GM12892 (cell line): ENCODE measurements at places on chromosomes 7 and 10.

DNA sequence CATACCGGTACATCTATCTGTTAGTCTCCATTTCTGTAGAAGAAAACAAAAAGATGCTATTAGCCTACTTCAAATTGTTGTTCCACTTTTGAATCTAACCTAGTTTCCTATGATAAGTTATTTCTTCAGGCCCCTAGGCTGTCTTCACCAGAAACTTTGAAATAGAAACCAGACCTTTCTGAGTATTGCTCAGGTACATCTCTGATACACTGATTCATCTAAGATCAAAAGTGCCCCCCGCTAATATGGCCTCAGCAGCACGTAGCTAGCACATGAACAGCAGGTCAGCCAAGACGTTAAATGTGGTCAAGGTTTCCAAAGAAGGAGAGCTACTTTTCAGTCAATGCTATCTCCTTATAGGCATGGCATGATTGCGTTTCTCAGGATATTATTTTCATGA is 23.6 kb downstream of the CTAGE6 start:
- DNase-seq = no peak

- no peak for DNase-seq
Observed at GRCh38 chr10:132346806-132347205, 14.8 kb downstream of the LRRC27 start.

- no peak for DNase-seq
Observed at GRCh38 chr10:22704471-22704911, 9.9 kb downstream of the PIP4K2A start.

GRCh38 chr10:89274928-89275327 is 23.4 kb upstream of the LIPA start:
- DNase-seq = no peak

DNA sequence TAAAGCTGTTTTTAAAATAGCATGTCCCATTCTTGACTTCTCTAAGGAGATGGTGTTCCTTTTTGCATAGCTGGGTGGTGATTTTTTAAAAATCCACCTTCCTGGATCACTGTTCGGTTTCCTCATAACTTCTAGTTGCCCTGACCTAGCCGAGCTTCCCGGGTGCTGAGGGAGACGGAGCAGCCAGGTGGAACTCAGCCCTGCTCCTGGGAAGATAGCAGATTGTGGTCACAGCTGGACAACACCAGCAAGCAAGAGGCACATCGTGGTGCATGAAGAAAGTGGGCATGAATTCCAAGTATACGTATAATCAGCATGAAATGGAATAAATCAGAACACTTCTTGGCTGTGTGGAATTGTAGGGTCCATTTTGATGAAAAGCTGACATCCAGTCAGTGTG is 73.5 kb upstream of the RSU1 start:
- DNase-seq = no peak

DNA sequence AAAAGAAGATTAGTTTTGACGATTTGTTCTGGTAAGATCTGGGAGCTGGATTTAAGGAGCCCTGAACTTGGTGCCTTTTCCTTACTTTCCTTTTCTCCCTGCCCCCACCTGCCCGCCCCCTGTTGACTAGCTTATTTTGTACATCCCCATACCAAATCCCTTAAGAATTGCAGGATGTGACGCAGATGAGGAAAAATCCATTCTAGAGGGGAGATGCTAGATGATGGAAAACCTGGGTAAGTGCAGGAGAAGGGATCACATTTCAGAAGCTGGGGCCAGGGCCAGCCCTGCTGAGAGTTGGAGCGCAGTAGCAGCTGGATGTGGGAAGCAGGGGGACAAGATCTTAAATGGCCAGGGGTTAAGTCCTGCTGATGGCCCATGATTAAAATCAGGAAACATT is 93.9 kb downstream of the CCDC3 start:
- no peak for DNase-seq

GRCh38 chr7:48025624-48026023 is 3.3 kb downstream of the SUN3 start:
- DNase-seq = no peak

DNA sequence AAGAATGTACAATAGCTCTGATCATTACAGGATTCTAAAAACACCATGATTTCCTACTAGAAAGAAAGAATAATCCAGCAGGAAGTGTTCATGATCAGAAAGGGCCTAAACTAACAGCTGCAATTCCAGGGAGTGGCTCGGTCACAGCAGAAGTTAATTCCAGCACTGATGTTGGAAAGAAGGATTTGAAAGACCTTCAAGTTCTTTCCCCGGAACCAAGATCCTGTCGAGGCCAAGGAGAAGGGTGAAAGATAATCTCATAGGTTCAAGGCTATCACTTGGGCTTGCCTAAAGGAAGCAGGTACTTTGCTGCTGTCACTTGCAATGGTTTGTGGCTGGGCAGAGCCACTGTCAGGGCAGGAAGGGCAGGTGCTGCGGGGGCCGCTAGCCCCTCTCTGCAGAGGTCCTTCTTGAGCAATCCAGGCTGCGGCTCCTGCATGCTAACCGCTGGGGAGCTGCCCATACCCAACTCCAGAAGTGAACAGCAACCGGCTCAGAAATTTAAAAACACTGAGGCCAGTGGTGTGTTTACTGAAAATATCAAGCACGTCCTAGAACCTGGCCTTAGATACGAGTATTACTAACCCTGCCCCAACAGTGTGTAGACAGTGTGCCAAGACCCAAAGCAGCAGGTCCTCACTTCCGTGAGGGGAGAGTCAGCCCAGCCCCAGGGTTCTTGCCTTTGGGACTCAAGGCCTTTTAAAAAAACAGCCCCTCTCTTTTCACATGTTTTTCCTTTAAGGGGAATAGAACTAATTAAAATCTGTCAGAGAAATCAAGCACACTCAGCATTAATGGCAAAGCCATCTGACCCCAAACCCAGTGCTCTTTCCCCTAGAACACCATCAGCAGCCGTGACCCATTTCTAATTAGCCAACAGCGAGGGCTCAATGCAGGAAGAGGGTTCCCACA is 76.8 kb downstream of the VIPR2 start:
- no peak for DNase-seq

- DNase-seq = no peak
Observed at GRCh38 chr7:116752305-116753074, 80.5 kb downstream of the MET start.

- no peak for DNase-seq
Observed at GRCh38 chr7:884191-885003, 8.0 kb downstream of the GET4 start.

DNA sequence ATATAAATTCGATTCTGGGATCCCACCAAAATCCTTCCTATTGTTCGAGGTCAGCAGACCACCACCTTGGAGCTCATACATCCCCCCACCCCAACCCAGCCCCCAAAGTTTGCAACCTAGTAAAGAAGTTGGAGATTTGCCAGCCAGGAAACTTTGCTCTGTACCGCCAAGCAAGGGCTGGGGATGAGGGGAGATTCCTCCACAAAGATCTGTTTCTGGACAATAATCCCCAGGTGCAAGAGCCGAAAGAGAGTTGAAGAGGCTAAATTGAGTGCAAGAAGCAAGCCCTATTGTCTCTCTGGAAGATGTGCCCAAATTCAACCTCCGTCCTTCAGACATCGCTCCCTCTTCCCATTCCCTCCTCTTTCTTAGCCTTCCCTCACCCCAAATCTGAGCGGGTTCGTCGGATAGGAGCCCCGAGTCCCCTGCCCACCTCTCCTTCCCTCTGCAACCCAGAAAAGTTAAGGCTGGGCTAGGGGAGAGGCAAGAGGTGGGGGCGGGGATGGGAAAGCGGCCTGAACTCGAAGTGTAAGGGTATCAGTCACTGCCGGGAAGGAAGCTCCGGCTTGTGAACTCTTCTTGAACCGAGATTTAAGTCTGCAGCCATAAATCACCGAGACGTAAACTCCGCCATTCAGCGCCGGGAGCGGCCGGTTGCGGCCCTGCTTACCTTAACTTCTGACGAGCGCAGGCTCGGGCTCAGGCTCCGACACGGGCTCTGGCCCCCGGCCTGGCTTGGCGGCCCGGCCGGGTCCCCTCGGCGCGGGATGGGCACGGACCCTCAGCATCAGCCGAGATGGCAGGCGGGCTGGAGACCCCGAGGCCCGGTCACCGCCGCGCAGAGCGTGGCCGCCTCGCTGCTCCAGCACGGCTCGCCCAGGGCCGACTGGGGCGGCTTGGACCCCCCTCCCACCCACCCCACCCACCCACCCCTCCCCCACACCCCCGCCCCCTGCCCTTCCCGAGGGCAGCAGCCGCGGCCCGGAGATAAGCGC is 10.8 kb upstream of the HOXA2 start:
- no peak for DNase-seq

DNA sequence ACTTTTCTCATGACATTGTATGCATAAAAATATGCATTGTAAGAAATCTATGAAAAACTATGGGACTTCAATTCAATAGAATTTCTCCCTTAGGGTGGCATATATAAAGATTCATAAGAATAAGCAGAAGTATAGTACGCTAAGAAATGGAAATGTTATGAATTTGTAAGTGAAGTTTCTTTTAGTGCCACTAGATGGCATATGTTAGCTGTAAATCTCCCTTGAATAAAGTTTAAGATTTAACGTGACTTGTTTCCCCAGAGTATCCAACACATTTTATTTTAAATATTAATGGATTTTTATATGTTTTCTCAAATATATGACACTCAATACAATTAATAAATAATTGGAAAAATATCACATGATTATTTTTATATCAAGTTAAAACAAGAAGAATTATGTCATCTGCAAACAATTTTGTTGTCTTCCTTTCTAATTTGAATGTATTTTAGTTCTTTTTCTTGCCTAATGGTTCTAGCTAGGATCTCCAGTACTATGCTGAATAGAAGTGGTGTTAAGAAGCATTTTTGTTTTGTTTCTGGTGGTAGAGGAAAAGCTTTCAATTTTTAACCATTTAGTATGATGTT is 287.2 kb downstream of the HGF start:
- DNase-seq = no peak
